ENCODE measurements at places on chromosomes 4 and X.

GRCh38 chr4:2417765-2418649, at the start of gene ZFYVE28:
Gene ZFYVE28, minus strand, starts transcription at chr4:2418645. Its CDS starts 322 bp downstream, at chr4:2418323.
- no peak for DNase-seq

DNA sequence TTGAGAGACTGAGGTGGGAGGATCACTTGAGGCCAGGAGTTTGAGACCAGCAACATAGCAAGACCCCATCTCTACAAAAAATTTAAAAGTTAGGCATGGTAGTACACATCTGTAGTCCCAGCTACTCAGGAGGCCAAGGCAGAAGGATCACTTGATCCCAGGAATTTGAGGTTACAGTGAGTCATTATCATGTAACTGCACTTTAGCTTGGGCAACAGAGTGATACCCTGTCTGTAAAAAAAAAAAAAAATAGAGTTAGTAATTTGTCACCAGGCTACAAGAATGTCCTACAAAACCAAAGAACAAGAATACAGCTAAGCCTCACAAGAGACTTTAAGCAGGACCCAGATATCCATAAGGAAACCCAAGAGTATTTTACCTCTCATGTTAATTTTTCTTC, 27.0 kb upstream of the RAB28 start:
- DNase-seq: no peak

DNA sequence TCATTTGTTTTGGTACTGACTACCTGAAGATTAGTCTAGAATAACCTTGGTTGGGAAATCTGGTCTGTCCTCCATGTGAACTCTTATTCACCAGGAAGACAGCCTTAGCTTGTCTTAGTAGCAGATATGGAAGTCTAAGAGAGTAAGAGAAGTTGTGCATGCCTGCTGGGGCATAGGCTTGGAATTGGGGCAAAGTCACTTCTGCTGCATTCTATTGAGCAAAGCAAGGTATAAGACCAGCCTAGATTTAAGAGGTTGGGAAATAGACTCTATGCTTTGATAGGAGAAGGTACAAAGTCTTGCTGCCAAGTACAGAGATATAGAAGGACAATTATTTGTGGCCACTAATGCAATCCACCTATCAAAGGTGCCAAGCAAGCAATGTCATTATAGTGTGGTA, 464.0 kb upstream of the BOD1L1 start:
- DNase-seq: no peak

DNA sequence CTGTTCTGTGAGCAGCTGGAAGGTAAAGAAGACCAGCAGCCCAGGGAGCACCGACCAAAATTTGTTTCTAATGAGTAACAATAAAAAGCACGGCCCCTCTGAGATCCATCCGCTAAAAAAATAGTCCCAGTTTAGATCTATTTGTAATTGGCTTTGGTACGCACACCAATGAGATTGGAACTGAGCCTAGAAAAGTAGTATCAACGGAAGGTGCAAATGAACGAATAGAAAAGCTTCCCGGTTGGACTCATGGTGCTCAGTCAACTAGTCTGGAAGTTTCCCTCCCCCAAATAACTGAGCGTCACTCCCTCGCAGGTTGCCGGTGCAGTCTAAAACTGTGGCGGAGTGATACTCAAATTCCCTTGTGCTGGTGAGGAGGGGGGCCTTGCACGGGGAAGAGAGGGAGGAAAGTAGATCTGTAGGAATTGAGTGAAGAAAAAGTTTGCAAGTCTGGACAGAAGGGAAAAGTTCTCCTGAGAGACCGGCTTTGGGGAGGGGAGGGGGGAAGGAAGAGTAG, at the start of gene COL4A5:
COL4A5 (plus strand) TSS at position 413 of the 517 bp plus-strand sequence. CDS start 288 bp downstream, outside the sequence.
- peak; percentile 43 for DNase-seq

GRCh38 chr4:74618659-74619058, 173.7 kb downstream of the AREG start:
- DNase-seq: no peak

GRCh38 chr4:177356206-177356605, 46.5 kb downstream of the NEIL3 start:
- DNase-seq: no peak

- no peak for DNase-seq
These were observed 78.8 kb upstream of the TBC1D9 start for GRCh38 chr4:140834839-140835495.

DNA sequence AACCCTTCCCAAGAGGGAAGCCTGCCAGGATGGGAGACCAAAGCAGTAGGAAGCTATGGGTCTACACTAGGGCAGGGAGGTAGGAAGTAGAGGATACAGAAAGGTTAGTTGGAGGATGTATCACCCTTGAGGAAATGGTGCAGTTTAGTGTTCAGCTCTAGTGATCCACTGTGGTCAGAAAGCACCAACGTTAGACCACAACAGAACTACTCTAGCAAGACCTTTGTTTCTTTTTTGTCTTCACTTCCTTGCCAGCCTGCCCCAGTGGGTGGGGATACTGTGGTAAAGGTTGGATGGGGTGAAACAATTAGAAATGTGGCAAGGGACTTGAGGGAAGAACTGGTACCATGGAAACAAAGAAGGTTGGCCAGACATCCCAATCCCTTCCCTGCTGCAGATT, 83.3 kb downstream of the DDIT4L start:
- peak; percentile 70 for DNase-seq

- peak; percentile 21 for DNase-seq
These were observed 73.8 kb upstream of the DCLK2 start for GRCh38 chr4:150004481-150004880.

Data from kidney epithelial cell (primary cell).